ENCODE measurements at places on chromosomes 5 and 9. TPM values are rescaled to one million over a fixed set of nuclear protein-coding genes. Genes with fewer than 3 reads are reported as not detected.

- DNase-seq, result no peak
Observed at GRCh38 chr5:11449966-11450365, 454.3 kb downstream of the CTNND2 start.

DNA sequence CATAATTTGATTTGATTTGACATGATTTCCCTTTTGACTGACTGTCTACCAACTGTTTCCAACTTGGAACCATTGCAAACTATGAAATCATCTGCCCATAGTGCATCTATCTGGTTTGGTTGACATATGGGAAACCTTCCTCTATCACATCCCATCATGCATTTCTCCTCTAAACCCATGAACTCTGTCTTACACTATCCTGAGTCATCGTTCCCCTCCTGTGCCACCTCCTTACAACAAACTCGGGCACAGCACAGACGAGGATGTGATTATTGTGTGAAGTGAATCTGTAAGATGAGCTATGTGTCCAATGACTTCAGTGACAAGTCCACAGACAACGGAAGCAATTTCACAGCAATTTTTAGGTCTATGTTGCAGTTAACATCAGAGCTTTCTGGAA lies 126.1 kb downstream of the NPR3 start:
- no peak for DNase-seq

DNA sequence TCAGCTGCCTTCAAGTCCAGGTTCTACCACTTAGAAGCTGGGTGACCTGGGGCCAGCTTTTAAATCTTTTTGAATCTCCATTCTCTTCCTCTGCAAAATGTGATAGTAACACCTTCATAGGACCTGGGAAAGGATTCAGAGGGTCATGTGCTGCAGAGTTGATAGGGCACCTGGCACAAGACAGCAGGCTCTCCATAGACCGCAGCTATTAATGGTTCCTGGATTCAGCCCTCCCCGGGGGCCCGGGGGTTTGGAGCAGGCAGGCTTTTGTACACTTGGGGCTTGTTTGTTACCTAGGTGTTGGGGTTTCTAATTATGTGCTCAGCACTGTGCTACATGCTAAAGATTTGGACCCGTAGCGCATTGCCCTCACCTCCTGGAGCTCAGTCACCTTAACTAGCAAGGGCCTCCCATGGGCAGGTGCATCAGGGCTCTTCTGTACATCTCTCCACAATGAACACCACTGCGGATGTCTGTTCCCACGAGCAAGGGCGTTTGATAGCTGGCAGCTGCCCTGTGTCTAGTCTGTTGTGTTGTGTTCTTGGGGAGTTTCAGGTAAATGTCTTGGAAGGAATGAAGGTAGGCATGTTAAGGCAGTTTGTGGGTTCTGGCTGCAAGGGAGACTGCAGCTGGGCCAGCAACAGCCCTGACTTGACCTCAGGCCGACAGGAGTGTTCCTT lies 12.1 kb downstream of the PRRC2B start:
- no peak for DNase-seq

GRCh38 chr9:33065157-33066076 lies 11.1 kb downstream of the SMU1 start:
- no peak for DNase-seq

UBLCP1 gene
- total RNA-seq, result 36.7 TPM

GRCh38 chr5:38806775-38807258 lies 39.0 kb upstream of the OSMR start:
- DNase-seq, result peak; percentile 99

DNA sequence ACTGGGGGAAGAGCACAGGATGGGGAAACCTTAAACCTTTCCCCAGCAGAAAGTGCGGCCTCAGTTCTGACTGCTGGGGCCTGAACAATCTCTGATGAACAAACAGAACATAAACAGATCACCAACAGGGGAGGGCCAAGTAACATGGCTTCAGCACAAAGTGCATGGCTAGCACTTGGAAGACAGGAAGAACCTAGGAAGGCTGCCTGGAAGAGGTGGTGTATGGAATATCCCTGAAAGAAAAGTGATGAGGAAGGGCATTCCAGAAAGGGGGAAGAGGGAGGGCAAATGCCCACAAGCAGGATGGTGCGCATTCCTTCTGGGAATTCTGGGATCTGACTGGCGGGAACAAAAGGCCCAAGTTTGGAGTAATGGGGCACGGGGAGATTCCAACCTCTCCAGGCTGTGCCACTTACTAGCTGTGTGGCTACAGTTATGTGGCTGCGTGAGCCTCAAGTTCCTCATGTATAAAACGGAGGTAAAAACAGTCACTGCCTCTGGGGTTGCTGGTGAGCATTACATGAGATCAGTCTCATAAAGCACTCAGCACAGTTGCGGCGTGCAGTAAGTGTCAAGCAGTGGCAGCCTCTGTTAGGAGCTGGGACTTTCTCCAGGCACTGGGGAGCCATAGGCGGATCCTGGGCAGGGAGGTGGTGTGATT lies 1.6 kb downstream of the PDGFRB start:
- peak; percentile 82 for DNase-seq

- DNase-seq, result no peak
Observed at GRCh38 chr5:112915831-112916230, 6.2 kb downstream of the REEP5 start.

TMEFF1 gene
- 0.43 TPM for total RNA-seq

DAPK1 gene
- 3.9 TPM for total RNA-seq

DNA sequence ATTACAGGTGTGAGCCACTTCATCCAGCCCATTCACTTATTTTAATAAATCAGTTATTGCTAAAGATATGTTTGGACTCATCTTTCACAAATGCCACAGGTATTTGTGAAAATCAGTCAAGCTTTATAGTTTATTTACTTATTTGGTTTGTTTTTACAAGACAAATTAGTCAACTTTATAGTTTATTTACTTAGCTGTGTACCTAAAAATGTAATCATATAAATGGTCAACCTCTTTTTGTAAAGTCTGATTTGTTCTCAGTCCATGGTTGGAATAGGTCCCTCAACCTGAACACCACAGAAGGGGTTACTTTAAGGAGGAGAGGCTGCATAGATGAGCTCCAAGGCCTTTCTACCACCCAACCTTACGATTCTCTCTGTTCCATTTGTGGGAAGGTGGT lies 80.2 kb downstream of the GNAQ start:
- DNase-seq, result no peak

- DNase-seq, result peak; percentile 33
Observed at GRCh38 chr5:89930591-89931392, 478.8 kb downstream of the CETN3 start.

DNA sequence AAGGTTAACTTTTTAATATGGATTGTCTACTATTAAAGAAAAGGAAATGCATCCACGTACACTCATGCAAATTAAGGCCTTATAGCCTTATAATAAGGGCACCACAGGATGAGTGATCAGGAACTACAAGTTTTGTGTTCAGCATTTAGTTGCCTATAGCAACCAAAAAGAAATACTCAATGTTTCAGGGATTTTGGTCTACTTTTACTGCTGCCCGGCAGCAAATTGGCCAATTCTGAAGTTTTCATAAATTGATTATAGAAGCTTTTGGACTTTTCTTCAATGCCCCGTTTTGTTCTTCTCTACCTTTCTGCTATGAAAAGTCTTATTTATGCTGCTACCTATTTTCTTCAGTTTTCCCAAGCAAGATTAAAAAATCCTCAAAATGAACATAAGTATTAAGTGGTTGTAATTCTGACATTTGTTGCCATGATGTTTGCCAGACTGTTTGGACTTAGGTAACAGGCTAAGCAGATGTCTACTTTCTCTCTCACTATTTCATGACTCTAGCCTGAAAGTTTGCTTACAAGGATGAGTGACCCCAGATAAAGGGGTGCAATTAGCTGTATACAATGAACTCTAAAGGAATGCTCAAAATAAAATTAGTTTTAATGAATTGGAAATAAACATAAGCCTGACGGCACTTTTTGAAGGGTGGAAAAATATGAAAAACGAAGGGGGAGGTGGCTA lies 391.5 kb upstream of the DAB2 start:
- DNase-seq, result peak; percentile 88

- DNase-seq, result no peak
Observed at GRCh38 chr5:156695774-156696173, 154.3 kb upstream of the PPP1R2B start.

DNA sequence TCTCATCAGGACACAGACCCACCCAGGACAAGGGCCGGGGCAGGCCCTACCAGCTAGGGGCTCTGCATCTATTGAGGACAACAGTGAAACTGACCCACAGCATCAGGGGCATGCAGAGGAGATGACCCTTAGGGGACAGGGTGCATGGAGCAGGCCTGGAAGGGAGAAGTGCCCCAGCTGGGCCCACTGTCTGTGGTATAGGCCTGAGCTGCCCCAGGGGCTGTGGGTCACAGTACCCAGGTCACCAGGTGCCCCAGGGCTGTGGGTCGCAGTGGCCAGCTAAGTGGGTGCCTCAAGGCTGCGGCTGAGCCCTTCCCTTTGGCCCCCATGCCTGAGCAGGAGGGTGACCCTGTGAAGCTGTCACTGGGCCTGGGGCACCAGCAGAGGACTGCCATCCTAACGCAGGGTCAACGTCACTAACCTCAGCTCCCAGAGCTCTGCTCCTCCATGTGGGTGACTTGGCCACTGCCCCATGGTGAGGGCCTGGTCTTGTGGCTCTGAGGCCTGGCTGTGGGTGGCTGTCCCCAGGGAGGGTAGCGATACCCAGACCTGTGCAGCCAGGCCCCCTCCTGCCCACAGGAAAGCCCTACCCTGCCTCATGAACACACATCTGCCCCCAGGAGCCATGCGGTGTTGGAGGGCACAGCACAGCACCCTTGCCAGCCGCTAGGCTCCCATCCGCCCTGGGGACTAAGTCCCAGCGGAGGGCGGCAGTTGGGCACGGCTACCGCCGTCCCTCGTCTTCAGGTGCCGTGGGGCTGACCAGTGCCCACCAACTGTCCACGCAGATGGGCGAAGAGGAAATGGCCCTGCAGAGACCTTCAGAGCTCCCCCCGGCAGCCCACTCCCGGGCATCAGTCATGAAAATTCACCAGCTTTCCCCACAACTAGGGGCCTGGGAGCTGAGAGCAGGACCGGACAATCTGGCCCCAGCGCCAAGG lies 4.9 kb downstream of the EDF1 start:
- no peak for DNase-seq

DNA sequence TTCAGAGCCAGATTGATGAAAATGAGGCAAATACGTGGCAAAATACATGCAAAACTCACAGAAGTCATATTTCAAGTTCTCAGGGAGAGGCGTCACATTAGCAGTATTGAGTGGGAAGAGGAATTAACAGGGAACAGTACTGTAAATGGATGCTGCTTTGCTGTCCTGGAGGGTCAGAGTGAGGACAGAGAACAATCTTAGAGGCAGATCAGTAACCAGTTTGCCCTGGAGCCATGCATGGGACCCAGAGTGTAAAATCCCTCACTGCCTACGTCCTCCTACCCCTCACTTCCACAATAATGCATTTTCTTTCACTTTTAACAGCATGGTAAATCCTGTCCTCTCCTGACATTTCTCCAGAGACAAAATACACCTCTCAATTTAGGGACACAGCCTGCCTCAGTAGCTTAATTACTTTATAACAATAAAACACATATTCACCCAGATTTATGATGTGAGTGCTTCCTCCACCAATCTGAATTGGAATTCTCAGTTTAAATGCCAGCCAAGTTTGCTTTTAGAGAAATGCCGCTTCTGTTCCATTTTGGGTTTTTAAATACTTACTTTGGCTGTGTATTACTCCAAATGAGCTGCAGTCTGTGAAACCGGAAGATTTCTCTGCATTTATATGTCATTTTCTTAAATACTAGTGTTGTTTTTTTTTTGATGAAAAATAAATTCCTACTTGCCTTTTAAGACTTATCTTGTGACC lies 70.0 kb downstream of the LMNB1 start:
- no peak for DNase-seq

- no peak for DNase-seq
Observed at GRCh38 chr5:31701642-31702299, 62.8 kb downstream of the PDZD2 start.

PCDHA8 gene
- under 0.01 TPM for total RNA-seq

DNA sequence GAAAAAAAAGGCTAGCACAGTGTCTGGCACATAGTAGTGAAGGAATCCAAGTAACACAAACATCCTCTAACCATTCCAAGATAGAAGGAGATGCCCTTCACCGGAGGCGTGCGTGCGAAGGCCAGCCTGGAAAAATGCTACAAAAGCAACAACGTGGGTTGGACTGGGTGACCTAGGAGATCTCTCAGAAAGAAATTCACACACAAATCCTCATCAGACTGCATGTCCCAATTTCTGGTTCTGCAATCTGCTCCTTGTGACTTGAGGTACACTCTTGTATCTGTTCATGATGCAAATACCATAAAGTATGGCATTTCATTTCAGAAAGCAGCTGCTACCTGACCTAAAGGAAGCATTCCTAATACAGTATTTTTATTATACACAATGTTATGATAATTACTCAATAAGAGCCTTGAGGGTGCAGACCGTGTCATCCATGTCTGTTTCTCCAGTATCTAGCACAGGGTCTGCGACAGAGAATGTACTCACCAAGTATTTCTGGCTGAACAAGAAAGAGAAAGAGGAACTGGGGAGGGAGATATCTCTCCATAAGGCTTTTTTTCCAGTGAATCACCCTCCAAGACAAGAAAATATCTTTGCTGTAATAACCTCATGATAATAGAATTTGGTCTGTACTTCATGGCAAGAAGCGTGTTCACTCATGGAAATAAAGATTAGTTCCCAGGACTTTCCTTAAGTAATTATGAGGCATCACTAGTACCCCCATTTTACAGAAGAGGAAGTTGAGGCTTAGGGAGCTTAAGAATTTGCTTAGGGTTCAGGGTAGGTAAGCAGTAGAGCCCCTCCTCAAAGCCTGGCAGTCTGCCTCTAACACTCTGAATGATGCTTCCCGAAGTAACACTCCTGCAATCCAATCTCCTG lies 138.3 kb downstream of the CDK5RAP2 start:
- peak; percentile 84 for DNase-seq

DNA sequence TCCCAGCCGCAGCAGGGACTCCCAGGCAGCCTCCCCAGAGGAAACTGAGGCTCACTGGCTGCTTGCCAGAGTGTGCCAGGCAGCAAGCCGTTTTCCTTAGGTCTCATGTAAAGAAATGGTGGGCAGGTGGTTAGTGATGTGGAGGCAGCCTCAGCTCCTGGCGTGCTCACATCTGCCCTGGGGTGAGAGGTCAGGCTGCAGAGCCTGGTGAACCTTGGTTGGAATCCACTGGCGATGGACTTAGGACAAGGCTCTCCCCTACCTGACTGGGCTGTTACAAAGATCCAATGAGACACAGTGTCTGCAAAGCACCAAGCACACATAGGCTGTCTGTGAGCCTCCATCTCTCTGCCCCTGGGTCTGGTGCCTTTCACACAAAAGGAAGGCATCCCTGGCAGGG lies 30.9 kb downstream of the LHX6 start:
- no peak for DNase-seq

TMEM141 gene
- total RNA-seq, result 39.7 TPM

DNA sequence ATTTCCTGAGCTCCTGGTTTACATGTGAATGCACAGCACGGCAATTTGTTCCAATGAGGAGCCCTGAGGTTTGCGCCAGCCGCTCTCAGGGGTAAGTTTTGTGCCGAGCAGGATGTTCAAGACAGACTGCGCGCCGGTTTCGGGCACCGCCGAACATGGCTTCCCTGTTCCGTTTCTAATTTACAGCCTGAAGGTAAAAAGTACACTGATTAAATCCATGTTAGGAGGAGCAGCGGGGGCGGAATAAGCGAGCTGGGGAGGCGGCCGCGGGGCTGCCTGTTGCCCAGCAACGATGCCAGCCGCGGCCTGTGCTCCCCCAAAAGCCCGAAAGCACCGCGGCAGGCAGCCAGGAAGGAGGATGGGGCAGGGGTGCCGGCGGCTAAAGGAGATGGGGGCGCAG lies 6.4 kb downstream of the SOWAHA start:
- DNase-seq, result no peak
